CD4-positive, CD25-positive, alpha-beta regulatory T cell (primary cell): ENCODE measurements at places on chromosomes 4 and X. TPM values are rescaled to one million over a fixed set of nuclear protein-coding genes. Genes with fewer than 3 reads are reported as not detected.

The ARHGAP36 gene
- total RNA-seq: not detected

The HNRNPD gene
- total RNA-seq: 270 TPM

The NMU gene
- not detected for total RNA-seq

The ITIH6 gene
- not detected for total RNA-seq

The MAGEA1 gene
- total RNA-seq: not detected

The MSX1 gene
- 0.54 TPM for total RNA-seq

The OTC gene
- total RNA-seq: not detected

The TLR10 gene
- total RNA-seq: 0.44 TPM

The PCYT1B gene
- total RNA-seq: 0.89 TPM

The PAGE2B gene
- total RNA-seq: not detected

The GAGE12F gene
- total RNA-seq: not detected

The PFKFB1 gene
- 0.35 TPM for total RNA-seq

The NPY2R gene
- total RNA-seq: not detected

The TMSB15C gene
- 3.8 TPM for total RNA-seq

The HS6ST2 gene
- not detected for total RNA-seq
